ENCODE measurements at places on chromosomes 16 and 17.

DNA sequence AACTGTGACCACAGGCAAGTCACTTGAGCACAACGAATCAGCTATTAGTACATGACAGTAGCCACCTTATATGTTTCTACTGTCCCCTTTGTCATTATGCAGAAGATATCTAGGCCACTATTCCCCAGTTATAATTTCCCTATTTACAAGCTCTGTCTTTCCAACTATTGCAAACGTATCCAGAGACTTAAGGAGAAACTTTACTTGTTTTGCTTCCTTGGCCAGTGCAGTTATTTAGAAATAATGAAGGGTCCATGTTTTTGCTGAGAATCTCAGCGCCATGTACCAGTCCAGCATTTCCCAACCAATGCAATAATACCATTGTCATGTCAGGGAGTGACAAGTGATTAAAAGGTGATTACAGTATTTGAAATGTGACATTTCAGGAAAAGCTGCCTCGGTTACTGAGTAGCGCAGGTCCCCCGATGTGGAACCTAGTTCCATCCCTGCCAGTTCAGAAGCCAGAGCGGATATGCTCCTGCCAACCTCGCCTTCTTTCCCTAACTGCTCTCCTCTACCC lies 743 bp downstream of the ZNF624 start:
- DNase-seq = no peak

DNA sequence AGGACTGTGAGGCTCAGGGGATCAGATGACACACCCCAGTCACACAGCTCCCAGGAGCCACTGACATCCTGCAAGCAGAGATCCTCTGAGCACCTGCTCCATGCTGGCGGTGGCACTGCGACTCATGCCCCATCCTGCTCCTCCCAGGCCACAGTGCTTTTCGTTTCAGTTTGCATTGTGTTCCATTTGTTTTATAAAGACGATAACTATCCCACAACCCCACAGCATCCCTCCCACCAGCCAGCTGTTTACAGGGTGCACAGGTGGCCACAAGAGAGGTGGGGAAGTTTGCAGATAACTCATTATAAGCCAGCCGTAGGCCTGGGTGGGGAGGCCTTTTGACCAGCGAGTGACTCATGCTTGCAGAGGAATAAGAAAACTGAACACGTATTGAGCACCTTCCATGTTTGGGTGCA lies 28.2 kb downstream of the BCO1 start:
- peak; percentile 49 for DNase-seq

DNA sequence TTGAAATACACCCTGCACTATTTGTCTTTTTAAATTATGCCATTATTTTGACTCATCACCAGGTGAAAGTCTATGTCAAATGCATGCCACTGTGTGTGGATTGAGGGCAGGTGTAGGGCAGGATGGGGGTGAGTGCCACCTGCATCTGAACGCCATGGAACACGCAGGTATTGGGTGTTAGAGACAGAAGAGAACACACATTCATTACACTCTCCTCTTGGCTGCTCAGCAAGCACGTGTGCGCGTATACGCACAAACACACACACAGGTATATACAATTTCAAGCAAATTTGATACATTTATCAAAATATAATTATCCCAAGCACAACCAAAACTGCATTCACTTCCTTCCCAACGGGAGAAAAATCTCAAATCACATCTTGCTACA lies 268.9 kb downstream of the NTN1 start:
- DNase-seq = no peak

- DNase-seq = no peak
Measured at GRCh38 chr16:77246150-77246549, 46.9 kb downstream of the SYCE1L start.

- no peak for DNase-seq
Measured at GRCh38 chr16:15051387-15051951, 4.4 kb downstream of the NTAN1 start.

DNA sequence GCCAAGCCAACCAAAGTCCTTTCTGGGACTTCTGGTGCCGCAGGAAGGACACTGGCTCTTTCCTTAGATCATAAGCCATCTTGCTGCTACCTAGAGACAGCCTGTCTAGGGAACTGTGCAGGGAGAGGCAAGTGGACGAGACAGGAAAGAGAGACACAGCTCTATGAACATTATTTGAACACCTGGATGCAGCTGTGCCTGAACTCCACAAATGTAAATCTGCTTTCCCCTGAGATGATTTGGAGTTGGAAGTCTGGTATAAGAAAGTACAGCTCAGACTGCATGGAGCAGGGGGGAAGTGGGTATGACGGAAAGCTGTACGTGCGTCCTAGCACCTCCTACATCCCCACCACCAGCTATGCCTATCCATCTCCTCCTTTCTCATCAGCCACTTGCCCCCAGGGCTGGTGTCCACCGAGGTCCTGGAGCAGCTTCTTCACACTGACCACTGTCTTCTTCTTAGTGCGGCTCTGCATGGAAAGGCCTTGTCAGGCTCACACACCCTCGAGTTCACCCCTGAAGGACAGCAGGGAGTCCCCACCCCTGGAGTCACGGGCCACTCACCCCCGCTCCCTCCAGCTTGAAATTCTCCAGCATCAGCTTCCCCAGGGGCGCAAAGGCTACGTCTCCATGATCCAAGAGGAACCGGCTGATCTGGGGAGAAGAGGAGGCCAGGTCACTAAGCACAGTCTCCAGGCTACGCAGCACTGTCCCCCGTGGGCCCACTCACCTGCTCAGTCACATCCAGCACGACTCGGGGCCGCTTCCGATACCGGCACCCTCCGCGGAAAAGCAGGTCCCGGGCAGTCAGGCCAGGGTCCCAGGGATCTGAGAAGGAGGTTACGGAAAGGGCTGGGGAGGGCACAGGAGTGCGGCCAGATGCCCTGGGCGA lies 3.9 kb downstream of the TAF1C start:
- no peak for DNase-seq

GRCh38 chr17:8924595-8924994 lies 40.9 kb downstream of the PIK3R5 start:
- no peak for DNase-seq

DNA sequence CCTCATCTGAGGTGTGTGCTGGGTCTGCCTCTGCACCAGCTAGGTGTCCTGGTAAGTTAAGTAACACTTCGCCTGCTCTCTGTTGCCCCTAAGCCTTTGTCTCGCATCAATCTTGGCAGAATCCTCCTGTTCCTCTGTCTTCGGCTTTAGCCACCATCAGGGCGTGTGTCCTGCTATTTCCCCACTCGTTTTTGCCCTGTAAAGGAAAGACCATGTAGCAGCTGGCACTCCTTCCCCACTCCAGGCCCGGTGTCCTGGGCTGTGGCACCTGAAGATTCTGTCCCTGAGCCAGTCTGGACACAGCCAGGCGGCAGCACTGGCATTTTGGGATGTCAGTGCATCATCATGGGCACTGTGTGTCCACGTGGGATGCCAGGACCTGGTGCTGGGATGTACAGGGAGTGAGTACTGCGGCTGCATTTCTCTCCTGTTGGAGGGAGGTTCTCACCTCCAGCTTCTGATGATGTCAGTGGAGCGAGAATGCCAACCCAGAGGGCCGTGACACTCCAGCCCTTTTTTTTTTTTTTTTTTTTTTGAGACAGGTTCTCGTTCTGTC lies 26.2 kb upstream of the FOXK2 start:
- DNase-seq = peak; percentile 79

GRCh38 chr16:27369806-27370205 lies 32.2 kb upstream of the IL21R start:
- DNase-seq = peak; percentile 26

DNA sequence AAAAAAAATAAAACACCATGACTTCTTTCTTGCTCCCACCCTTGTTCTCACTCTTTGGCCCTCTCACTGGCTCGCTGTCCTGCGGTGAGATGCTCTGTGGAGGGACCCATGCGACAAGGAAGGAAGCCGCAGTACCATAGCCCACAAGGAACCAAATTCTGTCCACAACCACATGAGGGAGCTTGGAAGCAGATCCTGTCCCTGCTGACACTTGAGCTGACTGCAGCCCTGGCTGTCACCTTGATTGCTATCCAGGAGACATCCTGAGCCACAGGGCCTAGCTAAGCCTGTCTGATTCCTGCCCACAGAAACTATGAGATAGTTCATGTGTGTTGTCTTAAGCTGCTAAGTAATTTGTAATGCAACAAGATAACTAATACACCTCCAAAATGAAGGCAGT lies 4.8 kb upstream of the MT2A start:
- DNase-seq = no peak

DNA sequence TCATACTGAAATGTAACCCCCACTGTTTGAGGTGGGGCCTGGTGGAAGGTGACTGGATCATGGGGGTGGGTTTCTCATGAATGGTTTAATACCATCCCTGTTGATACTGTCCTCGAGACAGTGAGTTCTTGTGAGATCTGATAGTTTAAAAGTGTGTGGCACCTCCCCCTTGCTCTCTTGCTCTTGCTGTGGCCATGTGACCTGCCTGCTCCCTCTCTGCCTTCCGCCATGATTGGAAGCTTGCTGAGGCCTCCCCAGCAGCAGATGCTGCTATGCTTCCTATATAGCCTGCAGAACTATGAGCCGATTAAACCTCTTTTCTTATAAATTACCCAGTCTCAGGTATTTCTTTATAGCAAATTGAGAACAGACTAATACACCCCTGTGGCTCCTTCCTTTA lies 40.6 kb downstream of the STAT3 start:
- no peak for DNase-seq

- DNase-seq = no peak
Measured at GRCh38 chr16:46712911-46713310, 23.5 kb downstream of the ORC6 start.

DNA sequence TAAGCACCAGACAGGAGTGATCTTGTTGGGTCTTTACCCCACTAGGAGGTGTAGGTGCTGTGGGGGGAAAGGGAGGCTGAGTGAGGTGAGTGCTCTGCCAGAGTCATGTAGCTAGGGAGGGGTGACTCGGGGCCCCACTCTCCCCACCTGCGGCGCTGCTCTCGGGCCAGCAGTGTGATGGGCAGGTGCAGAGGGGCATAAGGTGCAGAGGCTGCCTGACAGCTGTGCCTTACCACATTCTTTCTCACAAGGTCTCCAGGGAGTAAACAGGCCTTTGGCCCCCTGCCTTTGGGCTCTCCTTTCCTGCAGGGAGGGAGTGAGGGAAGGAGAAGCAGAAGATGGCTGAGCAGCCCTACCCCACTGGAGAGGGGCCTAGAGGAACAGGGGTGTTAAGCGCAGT lies 4.5 kb upstream of the CNP start:
- DNase-seq = no peak

DNA sequence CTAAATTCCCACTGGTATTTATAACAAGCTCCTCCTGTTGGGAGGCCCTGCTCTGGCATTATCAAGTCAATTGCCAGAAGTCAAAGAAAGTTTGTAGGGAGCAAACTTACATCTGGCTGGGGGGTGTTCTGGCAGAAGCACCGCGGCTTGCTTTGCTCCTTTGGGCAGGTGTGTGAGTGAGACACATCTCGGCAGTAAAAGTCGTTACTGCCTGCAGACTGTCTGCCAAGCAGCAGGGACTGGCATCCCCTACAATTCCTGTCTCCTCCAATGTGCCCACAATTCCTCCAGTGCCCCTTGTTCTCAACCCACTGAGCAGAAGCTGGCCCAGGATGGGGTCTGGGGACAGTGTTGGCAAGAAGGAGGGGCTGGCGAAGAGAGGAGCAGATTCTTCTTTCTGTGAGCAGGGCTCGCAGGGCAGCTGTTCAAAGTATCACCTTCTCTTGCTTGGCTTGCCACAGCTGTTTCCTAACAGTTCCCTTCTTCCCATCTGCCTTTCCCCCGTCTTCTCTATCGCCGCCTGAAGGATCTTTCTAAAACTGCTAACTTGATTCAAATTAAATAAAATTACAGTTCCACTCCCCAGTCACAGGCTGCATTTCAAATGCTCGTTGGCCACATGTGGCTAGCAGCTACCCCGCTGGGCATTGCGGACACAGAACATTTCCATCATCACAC lies 30.2 kb downstream of the SPACA3 start:
- DNase-seq = no peak

DNA sequence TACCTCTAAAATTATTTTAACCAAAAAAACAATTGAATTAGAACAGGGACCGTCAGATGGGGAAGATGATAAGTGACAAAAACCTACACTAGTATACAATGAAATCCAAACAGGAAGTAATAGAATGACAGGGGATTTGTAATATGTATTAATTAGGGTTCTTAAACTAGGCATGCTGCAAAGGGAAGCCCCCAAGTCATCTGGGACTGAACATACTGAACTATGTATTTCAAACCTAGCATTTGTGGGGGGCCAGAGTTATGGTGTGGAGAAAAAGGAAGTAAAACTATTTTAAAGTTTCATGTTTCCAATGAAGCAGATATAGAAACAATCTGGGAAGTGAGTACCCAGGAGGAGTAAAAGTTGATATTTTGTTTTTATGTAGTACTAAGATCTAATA lies 133.2 kb upstream of the HS3ST3A1 start:
- DNase-seq = no peak

DNA sequence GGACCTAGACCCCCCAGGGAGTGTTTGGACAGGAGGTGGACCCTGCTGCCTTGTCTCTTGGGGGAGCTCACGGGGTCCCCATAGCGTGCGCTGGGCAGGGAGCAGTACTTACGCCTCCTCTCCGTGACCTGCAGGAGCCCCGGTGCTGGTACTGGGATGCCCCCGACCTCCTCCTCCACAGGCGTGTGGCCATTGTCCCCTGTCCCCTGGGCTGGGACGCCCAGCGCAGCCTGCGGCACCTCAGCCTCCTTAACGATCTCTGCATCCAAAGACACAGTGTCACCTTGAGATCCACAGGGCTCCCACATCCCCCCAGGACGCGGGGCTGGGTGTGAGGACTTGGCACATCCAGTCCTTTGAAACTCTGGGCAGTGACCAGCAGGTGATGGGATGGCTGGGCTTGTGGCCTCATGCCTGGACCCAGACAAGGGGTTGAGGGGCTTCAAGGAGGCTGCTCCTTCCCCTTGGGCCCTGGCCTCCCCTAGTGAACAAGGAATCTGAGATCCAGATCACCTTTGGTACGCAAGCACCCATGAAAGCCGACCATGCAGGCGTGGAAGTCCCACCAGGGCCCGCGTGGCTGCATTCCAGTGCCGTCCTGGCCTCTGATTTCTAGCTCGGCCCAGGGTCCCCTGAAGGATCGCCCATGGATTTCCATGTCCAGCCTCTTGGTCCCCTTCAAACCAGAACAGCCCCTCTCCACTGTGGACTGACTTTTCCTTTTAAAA lies 9.9 kb downstream of the DBNDD1 start:
- no peak for DNase-seq

DNA sequence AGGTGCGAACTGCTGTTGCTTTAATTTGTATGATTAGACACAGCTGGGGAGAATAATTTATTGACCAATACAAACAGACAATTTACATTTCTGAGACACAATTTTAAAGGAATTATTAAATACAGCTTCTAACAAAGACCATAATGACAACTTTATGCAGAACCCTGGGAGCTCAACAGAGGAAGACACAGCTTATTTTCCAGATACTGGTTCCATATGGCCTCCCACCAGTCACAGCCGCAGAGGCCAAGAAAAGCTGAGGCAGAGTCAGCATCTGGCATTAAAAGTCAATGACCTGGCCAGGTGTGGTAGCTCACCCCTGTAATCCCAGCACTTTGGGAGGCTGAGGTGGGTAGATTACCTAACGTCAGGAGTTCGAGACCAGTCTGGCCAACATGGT lies 66.1 kb upstream of the BCAR1 start:
- DNase-seq = no peak
